ENCODE measurements at places on chromosomes 4 and X.

GRCh38 chr4:65175585-65175984 lies 494.7 kb downstream of the EPHA5 start:
- DNase-seq = no peak

- no peak for DNase-seq
Measured at GRCh38 chr4:139316733-139317132, 14.5 kb upstream of the NDUFC1 start.

GRCh38 chr4:25169446-25169845 lies 9.2 kb upstream of the SEPSECS start:
- no peak for DNase-seq

GRCh38 chr4:187232196-187232595 lies 508.5 kb upstream of the FAT1 start:
- DNase-seq = no peak

DNA sequence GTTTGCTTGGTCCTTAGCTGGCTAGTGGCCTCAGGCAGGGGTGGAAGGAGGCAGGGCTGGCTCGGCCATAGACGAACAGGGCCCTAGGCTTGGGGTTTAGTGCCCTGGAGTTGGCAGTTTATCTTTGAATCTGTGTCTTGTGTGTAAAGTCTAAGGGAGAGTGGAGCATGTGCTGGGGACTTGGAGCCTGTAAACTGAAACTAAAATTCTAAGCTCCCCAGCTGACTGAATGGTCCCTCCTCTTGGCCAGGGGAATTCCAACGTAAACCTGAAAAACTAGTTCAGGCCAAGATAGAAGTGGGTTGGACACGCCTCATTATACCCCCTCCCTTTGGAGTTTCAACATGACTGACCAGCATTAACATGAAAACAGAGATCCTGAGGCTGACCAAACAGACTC lies 46.1 kb upstream of the GPR78 start:
- peak; percentile 56 for DNase-seq

GRCh38 chr4:115113506-115114106 lies at the start of gene NDST4:
Gene NDST4 (minus strand): TSS chr4:115113620. CDS start chr4:115077036, 36,584 bp downstream.
- no peak for DNase-seq

- no peak for DNase-seq
Measured at GRCh38 chr4:12846368-12846767, 637.8 kb downstream of the RAB28 start.

DNA sequence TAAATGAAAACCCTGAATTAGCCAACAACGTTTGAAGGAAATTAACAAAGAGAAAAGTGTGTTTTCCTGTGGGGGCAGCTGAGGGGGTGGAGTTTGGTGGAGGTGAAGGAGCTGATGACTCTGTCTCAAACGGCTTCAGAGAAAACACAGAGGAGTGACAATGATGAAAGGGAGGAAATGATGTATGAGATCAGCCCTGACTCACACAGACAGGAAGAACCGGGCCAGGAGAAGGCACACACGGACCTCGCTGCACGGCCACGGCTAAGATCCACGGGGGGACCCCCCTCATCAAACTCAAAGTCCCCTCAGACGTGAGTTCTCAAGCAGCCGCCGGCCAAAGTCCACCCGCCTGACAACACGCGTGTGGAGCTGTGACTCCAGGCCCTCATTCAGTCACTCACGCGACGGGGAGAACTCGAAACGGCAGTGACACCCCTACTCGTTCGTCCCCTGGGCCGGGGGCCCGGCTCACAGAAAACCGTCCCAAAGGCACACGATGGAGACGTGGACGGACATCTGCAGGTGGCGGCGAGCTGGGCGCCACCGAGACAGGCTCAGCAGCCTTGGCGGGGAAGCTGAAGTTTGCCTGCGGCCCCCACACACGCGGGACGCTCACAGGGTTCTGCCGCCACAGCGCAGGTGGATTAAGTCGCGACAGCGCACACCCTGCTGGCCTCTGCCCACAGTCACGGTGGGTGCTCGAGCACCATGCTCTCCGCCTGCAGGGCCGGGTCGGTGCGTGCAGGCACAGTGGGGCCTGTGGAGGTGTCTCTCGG lies 28.8 kb downstream of the PPP2R3B start:
- no peak for DNase-seq

GRCh38 chr4:15003401-15003890 lies 1.2 kb downstream of the CPEB2 start:
- no peak for DNase-seq

- DNase-seq = no peak
Measured at GRCh38 chr4:139223682-139224317, 46.8 kb upstream of the ELF2 start.

DNA sequence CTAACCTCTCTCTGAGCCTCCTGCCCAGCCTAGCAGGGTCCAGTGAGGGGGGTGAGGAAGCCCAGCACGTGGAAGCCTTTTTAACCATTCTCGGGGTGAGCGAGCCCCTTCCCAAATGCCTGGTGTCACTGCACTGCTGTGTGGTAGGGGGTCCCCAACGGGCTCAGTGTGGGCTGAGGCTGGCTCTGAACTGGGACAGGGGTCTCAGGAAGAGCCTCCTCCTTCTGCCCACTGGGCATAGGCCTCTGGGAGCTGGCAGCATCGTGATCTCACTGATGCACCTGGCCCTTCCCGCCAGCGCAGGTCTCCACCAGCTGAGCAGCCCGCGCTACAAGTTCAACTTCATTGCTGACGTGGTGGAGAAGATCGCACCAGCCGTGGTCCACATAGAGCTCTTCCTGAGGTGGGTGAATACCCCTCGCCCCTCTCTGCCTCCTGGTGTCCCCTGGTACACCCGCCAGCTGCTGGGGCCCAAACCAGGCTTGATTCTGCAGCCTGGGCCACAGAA lies 12.6 kb downstream of the HTRA3 start:
- no peak for DNase-seq

- no peak for DNase-seq
Measured at GRCh38 chr4:118711052-118711451, 25.9 kb downstream of the METTL14 start.
